Cardiac atrium fibroblast (primary cell): ENCODE measurements at places on chromosomes 3 and 15. TPM values are rescaled to one million over a fixed set of nuclear protein-coding genes. Genes with fewer than 3 reads are reported as not detected.

The ALDH1A3 gene
- total RNA-seq, result 23.1 and 53.0 TPM in 2 replicates

The UROC1 gene
- total RNA-seq, result not detected in 2 replicates

The XCR1 gene
- total RNA-seq, result not detected in 2 replicates

The SHF gene
- total RNA-seq, result 1.6 and 1.8 TPM in 2 replicates

The PPP1R2 gene
- 56.9 and 63.2 TPM in 2 replicates for total RNA-seq
